Coronary artery (tissue), 2 donors: ENCODE measurements at places on chromosomes 3 and 15.

- no peak for DNase-seq
These were observed 224.9 kb upstream of the COL8A1 start for GRCh38 chr3:99413504-99413903.

GRCh38 chr3:33054100-33055092 is 42.5 kb downstream of the GLB1 start:
- DNase-seq, result no peak

DNA sequence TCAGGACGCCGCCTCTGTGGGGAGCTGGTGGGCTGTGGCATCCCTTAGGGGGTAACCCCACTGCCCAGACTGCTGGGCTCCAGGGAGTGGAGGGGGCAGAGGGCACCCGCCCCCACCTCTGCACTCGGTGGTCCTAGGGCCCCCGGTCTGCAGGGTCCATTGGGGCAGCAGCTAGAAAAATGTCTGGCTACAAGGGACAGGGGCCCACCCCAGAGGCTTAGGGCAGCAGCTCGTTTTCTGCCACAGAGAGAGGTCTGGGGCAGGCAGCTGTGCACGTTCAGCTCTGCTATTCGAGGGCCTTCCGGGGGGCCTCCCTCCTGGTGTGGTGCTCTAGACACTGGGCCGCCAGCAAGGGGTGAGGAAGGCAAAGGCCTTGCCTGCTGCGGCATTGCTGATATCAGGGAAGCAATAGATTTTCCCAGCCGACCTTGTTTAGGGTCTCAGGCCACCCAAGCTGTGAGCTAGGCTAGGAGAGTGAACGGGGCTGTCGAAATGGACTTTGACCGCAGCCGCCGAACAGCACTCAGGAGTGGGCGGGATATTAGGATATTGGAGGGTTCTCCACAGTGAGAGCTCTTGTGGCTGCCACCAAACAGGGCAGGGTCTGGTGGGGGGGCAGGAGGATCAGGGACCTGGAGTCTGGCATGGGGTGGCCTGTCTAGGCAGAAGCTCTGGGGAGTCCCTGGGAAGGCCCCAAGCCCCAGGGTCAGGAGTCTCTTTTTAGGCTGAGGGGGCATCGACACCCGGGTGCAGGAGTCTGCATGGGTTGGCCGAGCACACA is 61.4 kb upstream of the KLF13 start:
- DNase-seq, result peak; percentile 59

DNA sequence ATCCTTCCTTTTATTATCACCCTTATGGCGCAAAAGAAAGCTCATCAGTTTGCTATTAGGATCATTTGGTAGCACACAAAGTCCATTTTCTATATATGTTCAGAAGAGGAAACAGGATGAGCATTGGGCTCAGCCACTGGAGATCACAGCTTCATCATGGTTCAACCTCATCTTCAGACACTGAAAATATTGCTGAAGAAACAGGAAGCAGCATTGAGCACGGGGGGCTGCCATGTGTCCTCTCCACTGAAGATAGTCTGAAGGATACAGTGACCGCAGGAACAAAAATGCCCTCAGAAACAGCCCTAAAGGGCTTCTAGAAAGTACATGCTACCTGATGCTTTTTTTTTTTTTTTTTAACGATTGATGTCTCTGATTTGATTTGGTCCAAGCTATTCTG is 835.3 kb upstream of the CFAP20DC start:
- no peak for DNase-seq

- no peak for DNase-seq
These were observed 617.5 kb upstream of the CCDC54 start for GRCh38 chr3:106759731-106760130.

- no peak for DNase-seq
These were observed 122.1 kb upstream of the TMEM108 start for GRCh38 chr3:132916096-132916495.

DNA sequence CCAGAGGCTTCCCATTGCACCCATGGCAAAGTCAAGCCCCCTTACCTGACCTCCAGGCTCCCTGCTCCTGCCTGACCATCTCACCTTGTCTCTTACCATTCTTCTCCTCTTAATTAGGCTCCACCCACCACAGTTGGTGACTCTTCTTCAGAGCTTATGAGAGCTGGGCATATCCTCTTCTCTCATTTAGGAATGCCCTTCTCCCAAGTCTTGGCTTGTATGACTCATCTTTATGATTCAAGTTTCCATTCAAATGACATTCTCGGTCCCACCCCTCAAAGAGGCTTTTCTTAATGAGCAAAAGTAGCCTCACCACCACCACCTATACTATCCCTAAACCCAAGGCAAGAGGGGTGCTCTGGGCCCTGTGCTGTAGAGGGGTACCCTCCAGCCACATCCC is 55.3 kb upstream of the NUDT16 start:
- no peak for DNase-seq

DNA sequence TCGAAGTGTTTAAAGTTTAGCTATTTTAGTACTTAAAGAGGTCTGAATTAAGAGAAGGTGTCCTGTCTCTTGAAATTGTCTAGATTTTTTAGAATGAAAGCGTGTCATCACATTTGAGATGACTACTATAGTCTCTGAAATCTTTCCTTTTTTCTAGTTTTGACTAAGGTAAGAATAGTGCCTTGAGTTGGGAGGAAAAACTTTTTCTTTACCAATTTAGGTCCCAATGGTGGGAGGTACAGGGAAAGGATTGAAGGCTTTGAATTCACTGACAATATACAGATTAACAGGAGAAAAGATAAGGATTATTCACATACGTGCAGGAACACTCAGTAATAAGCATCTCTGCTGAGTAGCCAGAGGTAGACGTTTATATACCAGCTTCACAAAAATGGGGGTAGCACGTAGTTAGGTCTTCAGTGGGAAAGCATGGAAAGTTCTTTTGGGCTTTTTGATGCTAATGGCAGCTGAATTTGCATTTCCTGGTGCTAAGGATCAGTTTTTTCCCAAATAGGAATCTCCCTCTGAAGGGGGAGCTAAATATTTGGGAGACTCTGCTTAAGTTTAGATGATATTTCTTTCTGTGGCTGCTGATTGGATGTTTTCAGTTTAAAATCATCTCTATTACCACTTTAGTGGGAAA is 88.1 kb downstream of the VPS8 start:
- no peak for DNase-seq

DNA sequence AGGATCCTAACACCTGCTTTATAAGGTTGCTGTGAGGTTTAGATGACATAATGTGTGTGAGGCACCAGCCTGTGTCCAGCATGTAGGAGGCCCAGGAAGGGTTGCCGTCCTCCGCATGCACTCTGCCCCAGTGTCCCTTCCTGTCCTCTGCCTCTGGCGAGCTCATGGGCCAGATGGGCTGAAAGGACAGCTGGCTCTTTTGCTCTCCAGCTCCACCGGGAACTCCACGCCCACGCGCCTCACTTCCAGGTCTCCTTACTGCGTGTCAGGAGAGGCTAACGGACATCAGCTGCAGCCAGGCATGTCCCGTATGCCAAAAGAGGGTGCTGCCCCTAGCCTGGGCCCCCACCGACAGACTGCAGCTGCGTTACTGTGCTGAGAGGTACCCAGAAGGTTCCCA is 12.2 kb downstream of the MUC20 start:
- DNase-seq, result no peak

- no peak for DNase-seq
These were observed 91.1 kb downstream of the MINAR1 start for GRCh38 chr15:79523266-79523665.

DNA sequence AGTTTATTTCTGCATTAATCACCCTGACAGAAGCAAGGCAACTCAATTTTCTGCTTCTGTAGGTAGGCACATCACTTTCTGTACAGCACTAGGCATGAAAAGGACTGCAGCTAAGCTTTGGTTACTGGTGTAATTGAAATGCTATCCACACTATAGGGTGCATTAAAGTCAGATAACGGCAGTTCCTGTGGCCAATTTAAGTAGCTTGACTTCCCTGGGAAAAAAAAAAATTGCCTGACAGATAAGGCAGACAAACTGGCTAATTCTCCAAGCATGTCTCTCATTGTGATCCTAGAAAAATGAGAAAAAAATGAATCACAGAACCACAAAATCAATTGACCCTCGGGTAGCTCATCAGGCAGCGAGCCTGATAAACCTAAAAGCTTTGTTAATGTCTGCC is 151.4 kb downstream of the MEIS2 start:
- DNase-seq, result no peak

GRCh38 chr3:38521391-38521987 is 25.3 kb downstream of the EXOG start:
- DNase-seq, result no peak

DNA sequence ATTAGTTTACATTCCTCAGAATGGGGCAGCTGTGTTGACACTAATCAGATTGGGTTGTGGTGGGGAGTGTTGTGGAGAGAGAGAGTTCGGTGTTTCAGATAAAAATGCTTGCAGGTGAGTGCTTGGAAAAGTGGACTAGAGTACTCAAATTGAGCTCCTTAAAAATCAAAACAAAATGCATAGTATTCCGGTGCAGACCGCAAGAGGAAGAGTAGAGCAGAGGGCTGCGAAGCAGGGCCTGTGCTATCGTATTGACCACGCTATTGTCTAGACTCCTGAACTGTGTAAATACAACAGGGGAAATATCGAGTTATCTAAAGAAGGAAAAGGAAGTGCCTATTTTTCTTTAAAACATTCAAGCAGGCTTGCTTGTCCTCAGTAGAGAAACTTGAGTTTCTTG is 159.5 kb downstream of the TP63 start:
- no peak for DNase-seq

- no peak for DNase-seq
These were observed 212.5 kb downstream of the FMN1 start for GRCh38 chr15:32982001-32982400.

DNA sequence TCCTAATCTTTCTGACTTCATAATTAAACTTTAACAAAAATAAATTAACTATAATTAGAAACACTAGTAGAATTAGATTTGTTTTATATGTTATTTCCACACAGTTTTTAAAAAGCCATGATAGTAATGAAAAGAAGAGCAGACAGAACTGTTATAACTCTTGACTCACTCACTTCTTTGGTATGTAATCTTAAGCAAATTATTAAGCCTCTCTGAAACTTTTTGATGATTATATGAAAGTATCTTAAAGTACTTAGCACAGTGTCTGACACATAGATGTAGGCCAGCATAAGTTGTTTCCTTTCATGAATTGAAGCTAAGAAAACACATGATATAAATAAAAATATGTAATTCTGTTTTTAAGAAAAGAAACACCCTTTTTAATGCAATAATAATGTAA is 123.6 kb upstream of the MLF1 start:
- no peak for DNase-seq

GRCh38 chr3:159904455-159904854 is 84.2 kb upstream of the IL12A start:
- no peak for DNase-seq

- no peak for DNase-seq
These were observed 268.0 kb downstream of the LPP start for GRCh38 chr3:188421836-188422540.

GRCh38 chr3:65995030-65995429 is 43.7 kb downstream of the MAGI1 start:
- DNase-seq, result no peak

- DNase-seq, result no peak
These were observed 30.1 kb downstream of the GPR15 start for GRCh38 chr3:98561727-98562521.

DNA sequence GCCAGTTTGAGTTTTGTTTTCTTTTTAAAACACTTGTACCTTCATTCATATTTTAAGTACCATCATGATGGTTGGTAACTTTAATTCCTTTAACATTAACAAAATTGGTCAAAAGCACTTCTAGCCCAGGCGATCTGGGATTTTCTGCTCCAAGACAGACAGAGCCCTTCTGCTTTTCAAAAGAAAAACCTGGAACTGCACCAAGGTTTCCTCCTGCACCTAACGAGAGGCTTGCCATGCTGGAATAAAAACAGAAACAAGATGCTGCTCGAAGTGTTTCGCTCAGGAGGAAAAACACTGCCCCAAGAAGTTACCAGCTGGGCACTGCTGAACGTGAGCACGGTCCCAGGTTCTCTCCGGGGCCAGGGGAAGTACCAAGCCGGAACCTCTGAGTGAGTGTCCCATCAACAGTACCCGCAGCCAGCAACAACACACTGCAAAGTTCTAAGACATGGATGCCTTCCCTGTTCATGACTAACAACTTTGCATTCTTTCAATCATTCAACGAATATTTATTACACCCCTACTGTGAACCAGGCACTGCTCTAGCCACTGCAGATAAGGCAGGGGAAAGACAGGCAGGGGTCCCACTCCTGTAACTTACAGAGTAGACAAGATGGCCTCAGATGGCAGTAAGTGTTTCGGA is 98.8 kb downstream of the XXYLT1 start:
- DNase-seq, result no peak

- DNase-seq, result peak; percentile 75
These were observed 2.0 kb upstream of the ZBTB47 start for GRCh38 chr3:42651248-42652091.

DNA sequence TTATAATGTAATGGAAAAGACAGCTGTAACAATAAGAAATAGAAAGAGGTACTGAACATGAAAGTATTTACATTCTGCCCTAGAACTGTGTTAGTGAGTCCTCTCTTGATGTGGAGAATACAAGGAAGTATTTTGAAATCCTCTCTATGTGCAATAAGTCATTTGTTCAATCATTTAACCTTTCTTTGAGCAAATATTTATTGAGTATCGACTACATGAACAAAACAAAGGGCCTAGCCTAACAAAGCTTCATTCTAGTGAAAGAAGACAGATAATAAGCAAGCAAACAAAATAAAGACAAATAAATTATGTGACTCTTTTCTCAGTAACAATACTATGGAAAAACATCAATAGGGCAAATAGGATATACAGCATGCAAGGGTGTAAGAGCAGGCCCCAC is 354.9 kb upstream of the ATP11B start:
- DNase-seq, result no peak

- no peak for DNase-seq
These were observed 86.4 kb upstream of the ALDH1L1 start for GRCh38 chr3:126266850-126267168.

- no peak for DNase-seq
These were observed 69.9 kb downstream of the TNIK start for GRCh38 chr3:171390051-171390941.

DNA sequence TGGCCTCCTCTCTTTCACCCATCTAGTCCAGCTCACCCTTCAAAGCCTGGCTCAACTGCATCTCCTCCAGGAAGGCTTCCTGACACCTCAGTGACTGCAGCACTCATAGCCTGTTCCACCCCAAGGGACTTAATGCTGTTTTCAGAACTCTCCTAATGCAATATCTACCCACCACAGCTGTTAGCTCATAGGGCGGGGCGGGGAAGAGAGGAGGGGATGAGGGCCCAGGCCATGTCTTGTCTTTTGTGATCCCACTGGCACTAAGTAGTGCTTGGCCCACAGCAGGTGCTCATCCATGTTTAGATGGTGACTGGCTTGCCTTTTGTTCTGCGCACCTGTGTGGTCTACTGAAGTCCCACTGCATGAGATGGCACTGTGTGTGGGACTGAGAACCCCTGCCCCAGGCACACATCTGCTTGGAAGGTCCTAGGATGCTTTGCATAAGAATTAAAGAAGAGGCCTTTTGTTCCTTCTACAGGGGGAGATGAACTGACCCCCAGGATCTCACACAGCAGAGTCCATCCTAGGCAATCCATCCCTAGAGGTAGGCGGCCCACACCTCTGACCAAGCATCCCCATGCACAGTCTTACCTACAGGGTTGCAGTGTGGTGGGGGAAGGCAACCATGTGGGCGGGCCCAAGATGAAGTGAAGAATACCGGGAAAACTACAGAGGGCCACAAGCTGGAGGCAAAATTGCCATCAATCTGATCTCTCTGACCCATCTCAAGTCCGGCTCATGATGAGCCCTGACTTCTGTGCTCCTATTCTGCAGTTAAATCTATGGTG is 23.0 kb downstream of the SLC12A8 start:
- DNase-seq, result no peak
